ENCODE measurements at places on chromosomes 11 and 22.

- DNase-seq, result no peak
Measured at GRCh38 chr11:46520971-46521745, 72.7 kb downstream of the AMBRA1 start.

- no peak for DNase-seq
Measured at GRCh38 chr11:118319337-118319707, 14.8 kb downstream of the CD3E start.

DNA sequence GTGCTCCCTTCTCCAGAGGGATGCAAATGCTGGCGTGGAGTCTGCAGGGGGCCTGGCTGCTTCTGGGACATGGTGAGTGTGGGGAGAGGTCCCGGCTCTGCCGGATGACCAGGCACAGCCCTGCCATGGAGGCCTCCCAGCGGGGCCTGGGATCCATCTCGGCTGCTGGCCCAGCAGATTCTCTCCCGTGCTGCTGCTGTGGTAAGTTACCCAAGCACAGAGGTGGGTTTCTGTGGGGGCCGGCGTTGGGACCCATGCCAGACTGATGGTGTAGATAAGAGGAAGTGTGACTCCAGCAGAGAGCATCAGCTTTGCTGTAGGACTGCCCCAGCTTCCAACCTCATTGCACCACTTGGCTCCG, 147.5 kb upstream of the B3GAT1 start:
- no peak for DNase-seq

GRCh38 chr22:23117891-23118646, 23.7 kb downstream of the RSPH14 start:
- DNase-seq, result no peak

DNA sequence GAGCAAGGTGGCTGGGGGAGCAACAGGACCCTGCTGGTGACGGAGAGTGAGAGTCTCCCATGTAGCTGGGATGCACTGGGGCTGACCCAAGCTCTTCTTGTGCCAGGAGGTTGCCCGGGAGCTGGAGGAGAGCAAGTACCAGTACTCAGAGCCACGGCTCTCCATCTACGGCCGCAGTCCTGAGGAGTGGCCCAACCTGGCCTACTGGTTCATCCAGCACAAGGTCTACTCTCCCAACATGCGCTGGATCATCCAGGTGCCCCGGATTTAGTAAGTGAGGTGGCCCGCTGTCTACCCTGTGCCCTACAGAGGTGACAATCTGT, 40.4 kb downstream of the AMPD3 start:
- DNase-seq, result no peak

DNA sequence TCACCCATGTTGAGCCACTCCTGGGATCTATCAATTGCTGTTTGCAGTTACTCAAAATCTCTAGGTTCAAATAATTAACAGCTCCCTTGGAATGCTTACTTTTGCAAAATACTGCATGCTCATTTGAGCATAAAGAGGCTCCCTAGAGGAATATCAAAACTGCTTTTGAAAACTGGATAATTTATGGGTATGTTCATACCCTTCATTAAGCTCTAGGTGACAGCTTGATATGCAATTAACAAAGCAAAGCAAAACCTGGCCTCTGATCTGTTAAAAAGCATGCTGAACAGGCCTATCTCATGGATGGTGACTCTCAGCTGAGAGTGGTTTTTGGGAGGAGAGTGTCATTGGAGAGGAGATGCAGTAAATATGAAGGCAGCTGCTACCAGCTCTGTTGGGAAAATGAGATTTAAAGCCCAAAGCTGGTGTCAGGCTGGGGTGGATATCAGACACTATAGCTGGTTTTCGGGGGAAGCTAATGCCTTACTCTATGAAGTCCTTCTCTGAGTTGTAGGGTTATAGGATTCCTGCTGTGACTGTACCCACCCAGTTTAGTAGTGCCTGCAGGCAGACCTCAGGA, 110.9 kb downstream of the RASSF10 start:
- no peak for DNase-seq

- DNase-seq, result no peak
Measured at GRCh38 chr11:96393753-96394348, 4.0 kb downstream of the JRKL start.

- no peak for DNase-seq
Measured at GRCh38 chr11:115630214-115630613, 126.0 kb upstream of the CADM1 start.

- no peak for DNase-seq
Measured at GRCh38 chr11:117868815-117869561, 7.5 kb downstream of the FXYD6 start.

DNA sequence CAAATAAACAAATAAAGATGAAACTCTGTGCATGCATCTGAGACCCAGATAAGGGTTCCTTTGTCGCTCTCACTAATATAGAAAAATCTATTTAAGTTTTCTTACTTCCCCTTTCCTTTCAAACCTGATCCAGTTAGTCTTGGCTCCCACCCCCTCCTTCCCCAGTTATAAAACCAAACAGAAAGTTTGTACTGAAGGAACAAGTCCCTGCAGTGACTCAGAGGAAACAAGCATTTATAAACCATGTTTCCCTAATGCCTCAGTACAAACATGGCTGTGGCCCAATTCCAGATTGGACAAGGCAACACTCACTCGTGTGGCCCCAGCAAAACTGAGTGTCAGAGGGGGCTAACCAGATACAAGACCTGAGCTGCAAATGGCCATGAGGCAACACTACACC, 65.5 kb upstream of the ARHGAP20 start:
- DNase-seq, result no peak

GRCh38 chr11:127965939-127966668, 621.3 kb downstream of the ETS1 start:
- DNase-seq, result no peak

GRCh38 chr22:50683994-50684371, 11.4 kb downstream of the SHANK3 start:
- no peak for DNase-seq

DNA sequence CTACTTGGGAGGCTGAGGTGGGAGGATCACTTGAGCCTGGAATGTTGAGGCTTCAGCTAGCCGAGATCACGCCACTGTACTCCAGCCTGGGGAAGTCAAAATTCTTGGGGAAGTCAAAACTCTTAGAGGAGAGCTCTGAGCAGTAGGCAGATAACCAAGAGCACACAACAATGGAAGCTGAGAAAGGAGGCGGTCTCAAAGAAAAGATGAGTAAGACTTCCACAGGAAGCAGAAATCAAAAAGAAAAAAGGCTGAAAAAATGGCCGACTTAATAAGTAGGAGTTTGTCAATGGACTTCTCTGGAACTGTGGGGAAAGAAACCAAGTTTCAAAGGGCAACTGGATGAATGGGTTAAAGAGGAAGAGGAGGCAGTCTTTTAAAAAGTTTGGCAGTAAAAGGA, 32.1 kb downstream of the RAB30 start:
- DNase-seq, result no peak

- no peak for DNase-seq
Measured at GRCh38 chr22:22157348-22157725, 87.2 kb upstream of the VPREB1 start.

- DNase-seq, result no peak
Measured at GRCh38 chr11:35083181-35083430, 55.9 kb upstream of the CD44 start.

DNA sequence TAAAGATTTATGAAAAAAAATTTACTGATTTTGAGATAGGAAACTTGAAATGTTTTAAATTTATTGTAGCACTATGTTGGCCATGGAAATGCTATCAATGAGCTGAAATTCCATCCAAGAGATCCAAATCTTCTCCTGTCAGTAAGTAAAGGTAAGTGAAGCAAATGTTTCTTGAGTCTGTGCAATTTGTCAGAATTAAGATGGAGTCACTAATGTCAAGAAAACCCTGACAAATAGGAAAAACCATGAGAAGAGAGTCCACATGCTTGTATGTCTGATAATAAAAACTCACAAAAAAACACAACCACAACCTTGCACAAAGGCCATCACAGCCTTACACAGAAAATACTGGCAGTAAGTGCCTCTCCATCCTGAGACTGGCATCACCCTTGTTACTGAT, 12.9 kb downstream of the EED start:
- no peak for DNase-seq

- no peak for DNase-seq
Measured at GRCh38 chr11:69551963-69552362, 70.5 kb downstream of the LINC01488 start.

- DNase-seq, result no peak
Measured at GRCh38 chr22:28425211-28425610, 254.4 kb downstream of the TTC28 start.

DNA sequence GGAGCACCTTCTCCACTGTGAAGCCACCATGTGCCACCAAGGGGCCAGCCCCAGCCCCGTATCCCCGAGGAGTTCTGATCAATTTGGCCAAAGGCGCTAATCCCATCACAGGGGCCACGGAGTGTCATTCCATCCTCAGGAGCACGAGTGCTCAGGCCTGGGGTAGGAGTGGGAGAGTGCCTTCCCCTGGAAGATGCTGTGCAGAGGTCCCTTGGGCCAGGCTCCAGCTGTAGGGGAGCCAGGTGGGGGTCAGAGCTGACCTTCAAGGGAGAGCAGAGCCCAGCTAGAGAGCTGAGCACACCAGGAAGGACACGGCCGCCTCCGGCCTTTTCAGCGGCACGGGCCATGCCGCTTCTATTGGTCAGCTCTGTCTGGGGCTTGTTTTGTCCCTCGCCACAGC, 1459.9 kb downstream of the BRD1 start:
- no peak for DNase-seq
